ENCODE measurements at places on chromosomes 3 and 15.

DNA sequence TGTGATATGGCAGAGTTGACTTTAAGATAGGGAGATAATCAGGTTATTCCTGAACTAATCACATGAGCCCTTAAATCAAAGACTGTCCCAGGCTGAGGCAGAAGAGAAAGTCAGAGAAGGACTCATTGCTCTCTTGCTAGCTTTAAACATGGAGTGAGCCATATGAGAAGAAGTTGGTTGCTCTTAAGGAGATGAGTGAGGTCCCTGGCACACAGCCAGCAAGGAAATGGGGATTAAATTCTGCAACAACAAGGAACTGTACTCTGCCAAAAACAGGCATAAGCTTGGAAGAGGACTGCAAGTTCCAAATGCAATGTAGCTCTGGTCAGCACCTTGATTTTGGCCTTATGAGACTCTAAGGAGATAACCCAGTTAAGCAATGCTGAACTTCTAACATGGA, 457.0 kb downstream of the PLOD2 start:
- DNase-seq: no peak

- DNase-seq: no peak
Measured at GRCh38 chr3:116815321-116815720, 105.7 kb downstream of the TUSC7 start.

DNA sequence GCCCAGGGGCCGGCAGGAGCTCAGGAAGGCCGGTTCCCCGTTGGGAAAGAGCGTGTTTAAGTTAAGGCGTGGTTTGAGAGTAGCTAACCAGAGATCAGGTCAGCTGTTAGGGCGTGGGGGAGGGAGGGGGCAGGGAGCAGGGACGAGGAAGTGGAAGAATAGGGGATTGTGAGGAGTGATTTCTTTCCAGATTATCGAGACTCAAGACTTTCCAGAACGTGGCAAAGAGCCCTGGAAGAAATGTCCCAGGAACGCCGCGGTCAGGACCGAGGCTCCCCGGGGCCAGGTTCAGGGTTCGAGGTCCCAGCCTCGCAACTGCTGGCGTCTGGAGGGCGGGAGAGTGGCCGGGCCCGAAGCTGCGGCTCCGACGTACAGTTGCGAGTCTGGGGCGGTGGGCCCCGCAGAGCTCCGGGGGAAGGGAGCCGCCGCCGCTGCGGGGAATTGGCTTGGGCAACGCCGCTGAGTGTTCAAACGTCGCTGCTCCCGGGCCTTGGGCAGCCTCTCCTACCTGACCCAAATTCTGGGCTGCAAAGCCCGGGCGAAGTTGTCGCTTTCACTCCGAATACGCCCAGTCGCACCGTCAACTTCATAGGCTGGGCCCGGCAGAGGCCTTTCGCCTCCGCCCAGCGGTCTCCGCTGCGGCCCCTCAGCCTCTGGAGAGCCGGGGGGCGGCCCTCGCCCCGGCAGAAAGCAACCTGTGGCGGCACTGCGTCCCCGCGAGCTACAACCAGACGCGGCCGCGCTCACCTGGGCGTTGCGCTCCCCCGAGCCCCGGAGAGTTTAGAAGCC, 9.5 kb downstream of the ISL2 start:
- DNase-seq: no peak

- DNase-seq: no peak
Measured at GRCh38 chr3:77244981-77245380, 205.1 kb downstream of the ROBO2 start.

DNA sequence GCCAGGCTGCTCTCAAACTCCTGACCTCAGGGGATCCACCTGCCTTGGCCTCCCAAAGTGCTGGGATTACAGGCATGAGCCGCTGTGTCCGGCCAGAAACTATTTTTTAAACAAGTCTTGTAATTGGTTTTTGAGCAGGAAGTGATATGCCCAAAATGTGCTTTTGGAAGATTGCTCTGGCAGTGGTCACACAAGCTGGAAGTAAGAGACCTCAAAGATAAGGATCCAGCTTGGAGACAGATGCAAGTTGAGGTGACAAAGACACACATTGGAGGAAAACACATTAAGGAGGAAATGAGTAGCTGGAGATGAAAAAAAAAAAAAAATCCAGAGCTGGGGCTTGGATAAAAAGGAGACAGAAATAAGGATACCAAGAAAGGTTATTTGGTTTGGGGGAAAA, 6.3 kb downstream of the TM4SF18 start:
- no peak for DNase-seq

DNA sequence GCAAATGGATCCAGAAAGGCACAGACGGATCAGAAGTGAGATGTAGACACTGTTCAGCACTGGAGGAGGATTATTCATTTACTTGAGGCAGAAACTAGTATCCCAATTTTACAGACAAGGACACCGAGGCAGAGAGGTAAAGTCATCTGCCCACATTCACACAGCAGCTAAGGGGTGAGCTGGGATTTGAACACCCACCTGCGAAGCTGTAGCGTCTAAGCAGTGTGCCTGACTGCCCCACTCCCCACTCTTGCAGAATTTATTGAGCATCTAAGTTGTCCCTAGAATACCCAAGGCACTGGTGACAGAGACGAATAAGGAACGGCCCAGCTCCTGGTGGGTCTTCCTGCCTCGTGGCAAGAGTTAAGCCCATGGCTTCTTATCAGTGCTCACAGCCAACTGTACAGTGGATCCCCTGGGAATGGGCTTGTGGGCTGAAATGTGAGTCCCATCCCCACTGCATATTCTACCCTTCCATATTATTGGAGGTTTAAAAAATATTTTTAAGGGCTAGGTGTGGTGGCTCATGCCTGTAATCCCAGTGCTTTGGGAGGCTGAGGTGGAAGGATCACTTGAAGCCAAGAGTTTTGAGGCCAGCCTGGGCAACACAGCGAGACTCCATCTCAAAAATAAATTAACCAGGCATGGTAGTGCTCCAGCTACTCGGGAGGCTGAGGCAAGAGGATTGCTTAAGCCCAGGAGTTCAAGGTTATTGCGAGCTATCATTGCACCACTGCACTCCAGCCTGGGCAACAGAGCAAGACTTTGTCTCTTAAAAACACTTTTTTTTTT, 77.6 kb downstream of the IQSEC1 start:
- DNase-seq: no peak
